Suppressor macrophage treated with lipopolysaccharide for 4 hours (primary cell): ENCODE measurements at places on chromosomes 6 and 20.

DNA sequence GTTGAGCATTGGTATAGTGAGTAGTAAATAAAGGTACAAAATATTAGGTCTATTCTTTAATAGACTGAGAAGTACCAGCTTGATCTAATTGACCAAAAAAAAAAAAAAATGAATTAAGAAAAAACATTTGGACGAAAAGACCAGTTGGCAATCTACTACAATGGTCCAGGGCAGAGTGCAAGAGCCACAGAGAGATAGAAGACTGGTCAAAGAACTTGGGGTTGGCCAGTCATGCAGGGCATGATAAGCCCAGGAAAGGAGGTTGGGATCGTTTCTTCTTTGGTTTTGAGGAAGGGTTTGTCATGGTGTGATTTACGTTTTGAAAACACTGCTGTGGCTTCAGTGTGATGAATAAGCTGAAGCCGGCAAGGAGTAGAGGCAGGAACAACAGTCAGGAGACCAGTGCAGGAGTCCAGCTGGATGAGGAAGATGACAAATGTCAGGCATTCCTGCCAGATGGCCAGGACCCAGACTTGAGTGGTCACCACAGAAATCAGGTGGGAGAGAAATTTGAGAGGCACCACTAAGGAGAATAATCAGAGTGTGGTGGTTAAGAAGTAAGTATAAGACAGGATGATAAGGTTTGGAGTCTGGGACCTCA lies 14.0 kb downstream of the SMLR1 start:
- DNase-seq: no peak

- DNase-seq: no peak
These were observed 65.4 kb downstream of the BMP7 start for GRCh38 chr20:57200882-57201695.

GRCh38 chr6:16759646-16760515 lies 1.4 kb downstream of the ATXN1 start:
- DNase-seq: peak; percentile 83

DNA sequence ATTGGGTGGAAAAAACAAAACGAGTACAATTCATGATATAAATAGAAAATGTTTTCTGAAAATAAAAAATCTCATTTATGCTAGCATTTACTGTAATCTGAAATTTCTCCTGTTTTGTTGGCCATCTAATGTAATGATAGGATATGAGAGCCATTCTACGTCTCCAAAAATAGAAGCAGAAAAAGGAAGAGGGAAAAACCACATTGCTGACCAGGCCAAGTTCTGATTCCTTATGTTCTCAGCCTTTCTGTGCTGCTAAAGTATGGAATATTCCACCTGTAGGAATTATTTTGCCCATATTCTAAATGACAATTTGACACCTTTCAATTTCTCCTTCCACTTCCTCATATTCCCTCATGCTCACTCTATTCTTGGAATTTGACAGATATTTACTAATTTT lies 110.2 kb downstream of the TBXT start:
- no peak for DNase-seq

DNA sequence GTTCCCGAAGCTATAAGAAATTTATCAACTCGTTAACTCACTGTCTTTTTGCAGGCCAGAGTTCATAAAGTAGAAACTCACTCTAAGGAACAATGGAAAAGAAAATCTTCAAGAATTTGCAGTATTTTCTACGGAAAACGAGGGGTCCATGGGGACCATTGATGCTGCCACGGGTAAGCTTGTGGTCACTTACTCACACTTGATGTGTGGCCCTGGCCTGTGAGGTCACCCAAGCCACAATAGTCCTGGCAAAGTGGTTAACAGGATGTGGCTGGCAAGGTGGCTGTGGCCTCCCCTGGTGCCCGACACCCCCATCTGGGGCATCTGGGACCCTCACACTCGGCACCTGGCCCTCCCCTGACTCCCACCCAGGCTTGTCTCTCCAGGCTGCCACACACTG lies 123.4 kb downstream of the C6orf118 start:
- no peak for DNase-seq
